ENCODE measurements at places on chromosomes 16 and 17.
A peak's percentile ranks its signal among the peaks of the same experiment; 100 is the strongest.

DNA sequence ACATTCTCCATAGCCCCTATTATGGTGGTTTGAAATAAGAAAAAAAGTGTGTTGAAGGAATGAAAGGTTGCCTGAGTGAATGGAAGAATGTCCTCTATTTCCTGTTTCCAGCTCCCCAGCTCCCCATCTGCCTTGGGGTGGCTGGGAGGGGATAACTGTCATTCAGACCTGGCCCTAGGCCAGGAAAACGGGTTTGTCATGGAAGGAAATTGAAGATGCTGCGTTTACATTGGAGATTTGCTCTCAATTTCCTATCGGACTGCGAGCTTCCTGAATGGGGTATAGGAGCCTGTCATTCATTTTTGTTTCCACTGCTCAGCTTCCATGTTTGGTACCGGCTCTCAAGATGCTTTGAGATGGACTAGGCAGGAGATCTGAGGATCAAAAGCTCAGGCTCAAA lies 2.2 kb upstream of the FZD2 start:
- DNase-seq: no peak

GRCh38 chr17:43803758-43804157 lies 23.5 kb downstream of the CFAP97D1 start:
- no peak for DNase-seq

DNA sequence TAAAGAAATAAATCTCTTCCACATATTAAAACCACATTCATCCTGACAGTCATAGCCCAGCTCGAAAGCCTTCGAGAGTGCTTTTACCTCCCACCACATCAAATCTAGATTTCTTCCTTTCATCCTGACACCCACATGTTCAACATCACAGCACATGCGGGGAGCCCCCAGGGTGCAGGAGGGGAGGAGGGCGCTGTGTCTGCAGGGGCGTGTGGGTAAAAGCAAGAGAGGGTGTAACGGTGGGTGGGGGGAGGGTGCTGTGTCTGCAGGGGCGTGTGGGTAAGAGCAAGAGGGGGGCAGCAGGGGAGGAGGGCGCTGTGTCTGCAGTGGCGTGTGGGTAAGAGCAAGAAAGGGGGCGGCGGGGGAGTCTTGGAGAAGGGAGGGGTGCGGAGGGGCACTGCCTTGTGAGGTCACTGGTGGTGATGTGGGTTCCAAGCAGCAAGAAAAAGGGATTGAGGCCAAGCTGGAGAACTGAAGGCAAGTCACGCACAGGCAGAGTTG lies 34.7 kb downstream of the ADCY9 start:
- DNase-seq: no peak

- no peak for DNase-seq
Observed at GRCh38 chr17:44738214-44738906, 20.4 kb upstream of the ADAM11 start.

GRCh38 chr16:87541147-87541871 lies 48.5 kb upstream of the ZCCHC14 start:
- DNase-seq: peak; percentile 82

GRCh38 chr17:72747501-72747900 lies 345.0 kb downstream of the SLC39A11 start:
- no peak for DNase-seq

DNA sequence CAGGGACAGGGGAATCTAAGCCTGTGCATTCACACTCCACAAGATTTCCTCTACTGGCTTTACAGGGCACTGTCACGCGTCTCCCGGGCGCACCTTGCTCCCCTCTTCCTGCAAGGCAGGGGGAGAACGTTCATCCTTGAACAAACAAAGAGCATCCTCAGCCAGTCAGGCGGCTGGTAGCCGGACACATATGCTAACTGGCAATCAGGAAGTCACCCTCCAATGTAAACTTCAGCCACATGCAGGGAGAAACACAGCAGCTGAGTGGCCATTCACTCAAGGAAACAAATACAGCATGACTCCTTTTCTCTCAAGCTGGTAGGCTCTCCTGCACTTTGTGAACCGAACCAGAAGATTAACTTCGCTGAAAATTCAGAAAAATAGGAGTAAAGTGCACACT lies 10.8 kb upstream of the HSBP1 start:
- no peak for DNase-seq

GRCh38 chr16:54847207-54847606 lies 83.5 kb upstream of the IRX5 start:
- no peak for DNase-seq

DNA sequence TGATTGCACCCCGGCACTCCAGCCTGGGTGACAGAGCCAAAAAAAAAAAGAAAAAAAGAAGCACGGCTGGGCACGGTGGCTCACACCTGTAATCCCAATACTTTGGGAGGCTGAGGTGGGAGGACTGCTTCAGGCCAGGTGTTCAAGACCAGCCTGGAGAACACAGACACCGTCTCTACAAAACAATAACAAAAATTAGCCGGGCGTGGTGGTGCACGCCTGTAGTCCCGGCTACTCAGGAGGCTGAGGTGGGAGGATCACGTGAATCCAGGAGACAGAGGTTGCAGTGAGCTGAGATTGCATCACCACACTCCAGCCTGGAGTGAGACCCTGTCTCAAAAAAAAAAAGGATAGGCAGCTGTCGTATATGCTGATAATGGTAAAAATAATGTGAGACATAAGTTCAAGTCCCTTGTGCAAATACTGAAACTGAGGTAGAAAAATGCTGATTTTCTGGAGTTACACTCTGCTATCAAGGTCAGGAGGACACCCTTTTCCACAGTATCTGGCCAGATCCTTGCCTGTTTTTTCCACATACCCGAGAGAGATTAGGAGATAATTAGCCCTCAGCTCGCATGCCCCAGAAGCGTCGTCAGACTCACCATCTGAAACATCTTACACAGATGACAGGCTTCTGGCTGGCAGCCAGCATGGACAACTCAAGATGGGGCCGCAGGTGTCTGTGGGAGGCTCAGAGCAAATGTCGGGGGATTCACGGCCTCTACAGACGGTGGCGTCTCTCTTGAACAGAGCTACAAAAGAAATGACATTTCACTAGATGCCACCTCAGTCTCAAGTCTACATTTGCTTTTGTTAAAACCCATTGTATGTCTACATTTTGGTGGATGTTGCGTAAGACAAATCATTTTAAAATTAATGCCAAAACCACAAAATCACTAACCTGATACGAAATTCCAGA lies 36.8 kb downstream of the WDR45B start:
- DNase-seq: peak; percentile 81

DNA sequence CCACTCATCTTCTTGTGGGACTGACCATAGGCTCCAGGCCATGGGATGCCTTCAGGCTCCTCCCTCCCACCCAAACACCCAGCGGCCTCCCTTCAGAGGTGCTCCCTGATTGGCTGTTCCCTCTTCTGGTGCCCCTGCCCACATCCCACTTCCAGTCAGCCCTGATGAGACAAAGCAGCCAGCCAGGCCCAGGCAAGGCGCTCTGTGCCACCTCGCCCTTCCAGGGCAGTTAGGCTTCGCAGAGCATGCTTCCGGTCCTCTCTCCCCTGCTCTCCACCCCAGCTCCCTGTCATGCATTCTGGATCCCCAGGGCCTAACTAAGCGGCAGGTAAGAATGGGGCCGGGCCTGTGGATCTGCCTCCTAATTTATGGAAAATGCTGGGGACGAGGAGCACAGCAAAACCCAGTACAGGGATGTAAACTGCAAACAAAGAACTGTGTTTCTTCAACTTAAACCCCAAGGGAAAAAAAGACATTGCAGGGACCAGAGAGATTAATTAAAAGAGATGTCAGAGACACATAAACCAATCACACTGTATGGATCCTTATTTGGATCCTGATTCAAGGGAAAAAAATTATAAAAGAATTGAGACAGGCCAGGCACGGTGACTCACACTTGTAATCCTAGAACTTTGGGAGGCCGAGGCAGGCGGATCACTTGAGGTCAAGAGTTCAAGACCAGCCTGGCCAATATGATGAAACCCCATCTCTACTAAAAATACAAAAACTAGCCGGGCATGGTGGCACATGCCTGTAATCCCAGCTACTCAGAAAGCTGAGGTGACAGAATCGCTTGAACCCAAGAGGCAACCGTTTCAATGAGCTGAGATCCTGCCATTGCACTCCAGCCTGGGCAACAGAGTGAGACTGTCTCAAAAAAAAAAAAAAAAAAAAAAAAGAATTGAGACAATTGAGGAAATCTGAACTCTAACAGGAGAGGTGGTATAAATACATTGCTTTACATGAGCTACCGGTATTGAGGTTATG lies 26.0 kb downstream of the ZDHHC7 start:
- DNase-seq: no peak
